CD4-positive, alpha-beta T cell (primary cell): ENCODE measurements at places on chromosomes 7 and 10.

- DNase-seq = no peak
Measured at GRCh38 chr7:29953726-29954347, 35.8 kb downstream of the SCRN1 start.

- DNase-seq = no peak
Measured at GRCh38 chr7:40753455-40753854, 618.6 kb downstream of the SUGCT start.

DNA sequence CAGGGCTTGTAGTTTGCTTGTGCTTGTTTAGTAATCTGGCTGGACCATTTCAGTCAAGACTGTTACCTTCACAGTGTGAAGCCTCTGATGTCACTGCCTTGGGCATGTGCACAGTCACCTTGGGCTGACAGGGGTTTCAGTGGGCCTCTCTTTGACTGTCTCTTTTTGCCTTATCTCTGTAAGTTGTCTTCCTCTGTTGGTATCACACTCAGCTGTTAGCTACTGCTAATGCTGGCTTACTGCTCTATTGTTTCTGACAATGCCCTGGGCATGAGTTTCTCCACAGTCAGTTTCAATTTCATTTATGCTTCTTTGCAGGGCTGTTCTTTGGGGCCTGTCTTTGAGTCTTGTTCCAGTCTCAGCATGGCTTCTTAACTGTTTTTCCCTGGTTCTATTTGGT is 201.9 kb upstream of the SHH start:
- no peak for DNase-seq

- peak; percentile 69 for DNase-seq
Measured at GRCh38 chr10:114538181-114538906, 119.7 kb downstream of the ABLIM1 start.

DNA sequence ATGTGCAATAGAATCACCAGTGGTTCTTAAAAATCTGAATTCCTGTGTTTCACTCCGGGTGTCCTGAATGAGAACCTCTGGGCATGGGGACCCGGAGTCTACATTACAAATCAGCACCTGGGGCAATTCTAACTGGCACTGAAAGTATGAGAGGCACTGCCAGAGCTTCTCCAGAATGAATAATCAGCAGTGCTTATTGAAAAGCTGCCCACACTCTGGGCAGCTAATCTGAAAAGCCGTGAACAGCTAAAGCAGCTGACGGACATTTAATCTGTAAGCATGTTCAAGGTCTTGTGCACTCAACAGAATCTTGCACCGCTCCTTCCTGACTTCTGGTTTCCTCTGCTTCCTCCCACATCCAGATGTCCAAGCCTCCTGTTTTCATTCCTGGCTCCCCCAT is 113.3 kb upstream of the KIF5B start:
- no peak for DNase-seq

DNA sequence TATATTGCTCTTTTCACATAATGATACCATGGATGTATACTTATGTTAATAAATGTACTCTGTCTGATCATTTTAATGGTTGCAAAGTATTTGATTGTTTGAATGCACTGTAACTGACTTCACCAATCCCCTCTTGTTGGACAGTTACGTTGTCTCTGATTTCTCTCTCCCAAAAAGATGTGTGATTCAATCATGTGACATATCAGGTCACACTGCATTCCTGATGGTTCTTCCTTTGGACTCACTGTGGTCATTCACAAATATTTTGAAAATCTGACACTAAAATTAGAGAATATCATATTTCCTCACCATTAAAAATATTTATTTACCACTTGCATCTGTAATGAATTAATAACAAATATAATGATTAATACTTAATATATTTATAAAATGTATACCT is 22.2 kb downstream of the SLC16A12 start:
- no peak for DNase-seq

- DNase-seq = no peak
Measured at GRCh38 chr10:94029955-94030354, 36.2 kb downstream of the PLCE1 start.

DNA sequence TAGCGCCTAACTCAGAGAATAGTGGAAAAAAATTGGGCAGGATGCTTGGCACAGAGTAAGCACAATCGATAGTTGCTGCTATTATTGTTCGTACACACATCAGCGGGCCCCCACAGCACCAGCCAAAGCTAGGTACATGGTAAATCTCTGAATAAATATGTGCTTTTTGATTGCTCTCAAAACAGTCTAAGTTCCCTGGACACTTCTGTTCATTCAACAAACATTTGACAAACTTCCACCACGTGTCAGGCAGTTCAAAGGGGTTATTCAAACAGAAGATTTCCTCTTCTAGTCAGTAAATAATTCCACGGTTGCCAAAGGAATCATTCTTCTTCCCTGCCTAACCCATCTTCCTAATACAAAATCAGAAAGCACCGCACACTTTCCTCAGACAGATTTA is 150.8 kb downstream of the DGKI start:
- DNase-seq = no peak

DNA sequence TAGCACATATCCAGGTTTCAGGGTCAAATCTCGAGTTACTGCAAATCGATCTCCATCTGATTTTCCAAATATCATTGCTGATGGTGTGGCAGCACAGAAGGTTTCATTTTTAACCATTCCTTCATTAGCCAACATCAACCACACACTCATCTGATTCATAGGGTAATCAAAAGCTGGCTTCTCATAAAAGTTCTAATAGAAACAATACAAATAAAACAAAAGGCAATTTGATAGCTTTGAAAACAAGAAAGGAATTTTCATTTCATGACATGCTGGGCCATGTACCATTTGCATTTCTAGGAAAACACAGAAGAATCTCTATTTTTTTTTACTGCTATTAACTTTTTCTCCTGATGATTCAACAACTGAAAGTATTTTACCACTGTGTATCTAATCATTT is 147.7 kb upstream of the SLC26A5 start:
- no peak for DNase-seq

DNA sequence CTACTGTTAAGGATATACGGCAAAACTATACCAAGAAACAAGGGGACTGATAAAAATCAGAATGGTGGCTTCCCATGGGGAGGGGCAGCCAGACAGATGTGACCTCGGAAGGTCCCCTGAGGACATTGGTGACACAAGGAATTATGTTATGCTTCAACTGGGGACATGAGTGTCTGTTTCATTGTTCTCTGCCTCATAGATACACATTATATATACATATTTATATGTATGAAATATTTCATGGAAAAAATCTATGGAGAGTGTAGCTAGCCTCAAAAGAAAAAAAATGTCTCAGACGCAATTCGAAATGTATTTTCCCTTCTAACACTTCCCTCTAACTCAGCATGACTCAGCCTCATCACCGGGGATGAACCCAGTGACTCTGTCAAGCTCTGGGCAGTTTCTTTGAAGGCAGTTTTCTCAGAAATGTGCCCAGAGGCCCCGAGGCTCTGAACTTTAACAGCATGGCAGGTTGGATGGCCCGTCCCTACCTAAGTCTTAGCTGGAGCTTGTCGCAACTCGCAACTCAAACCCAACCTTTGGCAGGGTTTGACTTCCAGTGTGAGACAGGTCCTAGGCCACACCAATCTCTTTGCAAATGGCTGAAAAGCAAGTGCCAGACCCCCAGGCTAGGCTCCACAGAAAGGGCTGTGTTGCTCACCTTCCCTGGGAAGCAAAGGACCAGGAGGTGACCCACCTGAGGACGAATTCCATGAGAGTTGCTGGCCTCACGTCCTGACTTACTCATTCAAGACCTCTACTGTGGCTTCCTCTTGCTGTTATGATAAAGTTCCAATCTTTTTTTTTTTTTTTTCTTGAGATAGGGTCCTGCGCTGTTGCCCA is 86.9 kb downstream of the CARD11 start:
- DNase-seq = no peak

GRCh38 chr7:47952224-47952623 is 4.0 kb upstream of the PKD1L1 start:
- no peak for DNase-seq

- no peak for DNase-seq
Measured at GRCh38 chr7:149727899-149728476, 45.4 kb downstream of the ZNF467 start.

GRCh38 chr7:123716877-123717276 is 31.9 kb downstream of the WASL start:
- no peak for DNase-seq

DNA sequence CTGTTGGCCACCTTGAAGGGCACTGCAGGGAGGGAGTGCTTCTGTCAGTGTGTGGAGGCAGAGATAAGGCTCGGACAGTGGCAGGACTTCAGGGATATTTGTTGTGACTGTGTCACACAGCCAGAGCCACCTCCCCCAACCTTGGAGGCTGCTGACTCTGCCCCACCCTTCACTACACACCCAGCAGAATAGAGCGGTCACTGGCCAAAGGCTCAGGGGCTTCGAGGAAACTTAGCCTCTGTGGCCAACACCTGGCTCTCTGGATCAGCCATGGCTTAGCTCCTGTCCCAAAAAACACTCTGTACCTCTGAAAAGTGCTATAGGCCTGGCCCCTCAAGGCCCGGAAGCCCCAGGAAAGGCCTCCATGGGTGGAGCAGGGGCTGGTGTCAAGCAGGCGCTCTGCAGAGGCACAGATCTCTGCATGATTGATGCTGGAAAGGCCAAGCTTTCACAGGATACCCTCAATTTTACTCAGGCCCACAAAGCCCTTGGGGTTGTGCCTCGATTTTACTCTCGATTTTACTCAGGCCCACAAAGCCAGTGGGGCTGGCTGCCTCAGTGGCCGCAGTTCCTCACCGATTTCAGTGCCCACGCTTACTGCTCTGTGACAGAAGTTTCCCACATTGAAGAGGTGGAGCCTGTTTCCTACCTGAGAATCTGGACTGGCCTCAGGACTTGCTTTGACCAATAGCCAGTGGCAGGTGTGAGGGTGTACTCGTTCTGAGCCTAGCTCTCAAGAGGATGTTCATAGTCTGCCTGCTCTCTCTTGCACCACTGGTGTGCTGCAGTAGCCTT is 113.2 kb upstream of the GPR26 start:
- no peak for DNase-seq

GRCh38 chr7:77308792-77309191 is 107.4 kb downstream of the GSAP start:
- no peak for DNase-seq

DNA sequence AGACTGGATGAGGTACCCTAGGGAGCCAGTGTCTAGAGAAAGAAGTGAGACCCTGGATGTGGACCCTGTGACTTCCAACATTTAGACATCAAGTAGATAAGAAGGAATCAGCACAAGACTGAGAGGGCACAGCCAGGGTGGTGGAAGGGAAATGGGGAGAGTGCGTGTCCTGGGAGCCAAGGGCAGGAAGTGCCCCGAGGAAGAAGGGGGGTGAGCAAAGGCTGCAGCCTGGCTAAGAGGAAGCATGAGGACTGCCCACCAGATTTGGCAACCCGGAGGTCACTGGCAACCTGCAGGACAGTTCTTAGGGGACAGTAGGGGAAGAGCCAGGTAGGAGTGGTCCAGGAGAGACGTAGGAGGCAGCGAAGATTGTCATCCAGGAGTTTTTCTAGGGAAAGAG is 14.8 kb downstream of the COL13A1 start:
- no peak for DNase-seq

GRCh38 chr10:14384915-14385314 is 54.2 kb upstream of the FRMD4A start:
- DNase-seq = no peak

DNA sequence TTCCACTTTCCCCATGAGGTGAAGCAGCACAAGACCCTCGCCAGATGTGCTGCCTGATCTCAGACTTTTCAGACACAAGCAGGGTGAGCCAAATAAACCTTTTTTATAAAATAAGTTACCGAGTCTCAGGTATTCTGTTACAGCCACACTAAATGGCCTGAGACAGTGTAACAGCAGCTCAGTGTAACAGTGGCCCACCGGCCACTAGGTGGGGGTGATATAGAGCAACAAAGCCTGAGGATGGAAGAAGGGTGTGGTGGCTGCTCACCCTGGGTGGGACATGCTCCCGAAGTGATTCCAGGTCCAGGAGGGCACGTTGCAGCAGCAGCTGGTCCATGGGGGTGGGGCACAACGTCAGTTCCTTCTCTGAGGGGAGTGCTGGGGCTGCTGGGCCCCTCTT is 44.6 kb downstream of the BMS1 start:
- no peak for DNase-seq

GRCh38 chr10:1520909-1521565 is 216.3 kb downstream of the ADARB2 start:
- DNase-seq = no peak

- DNase-seq = no peak
Measured at GRCh38 chr10:64658528-64658927, 1137.3 kb downstream of the REEP3 start.

DNA sequence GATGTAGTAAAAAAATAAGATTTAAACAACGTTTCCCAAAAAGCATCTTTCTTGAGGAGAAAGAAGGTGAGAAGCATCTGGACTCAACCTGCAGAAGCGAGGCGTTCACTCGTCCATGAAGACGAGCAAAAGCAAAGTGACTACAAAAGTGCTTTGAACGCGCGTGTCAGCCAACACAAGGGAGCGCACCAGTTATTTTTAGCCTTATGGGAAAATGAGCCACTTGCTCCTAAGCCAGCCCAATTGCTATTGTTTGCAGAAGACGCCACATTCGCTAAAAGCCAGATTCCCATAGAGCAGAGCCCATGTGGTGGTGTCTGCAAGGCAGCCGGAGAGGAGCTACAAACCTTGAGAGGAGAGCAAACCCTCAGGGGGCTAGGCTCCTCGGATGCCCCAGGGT is 122.5 kb downstream of the FAM53B start:
- DNase-seq = no peak

GRCh38 chr10:71623098-71623985 is 96.2 kb downstream of the C10orf105 start:
- DNase-seq = no peak

GRCh38 chr7:137474540-137475026 is 131.1 kb upstream of the PTN start:
- no peak for DNase-seq

DNA sequence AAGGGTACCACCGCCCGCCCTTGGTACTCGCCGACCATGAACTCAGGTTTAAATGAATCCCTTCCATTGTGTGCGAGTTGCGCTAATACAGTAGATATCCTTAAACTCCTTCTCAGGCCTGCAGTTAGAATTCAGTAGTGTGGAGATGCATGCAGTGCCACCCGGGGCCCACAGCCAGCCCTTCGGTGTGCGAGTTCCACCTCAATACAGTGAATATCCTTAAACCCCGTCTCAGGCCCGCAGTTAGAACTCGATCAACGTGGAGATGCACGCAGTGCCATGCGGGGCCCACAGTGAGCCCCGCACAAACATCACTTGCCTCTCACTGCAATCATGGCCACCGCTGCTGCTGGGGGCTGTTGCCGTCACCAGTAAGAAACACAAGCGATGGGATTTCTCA is 261.9 kb downstream of the MAD1L1 start:
- DNase-seq = no peak

- DNase-seq = no peak
Measured at GRCh38 chr7:130593033-130593432, 75.5 kb downstream of the COPG2 start.

- DNase-seq = no peak
Measured at GRCh38 chr10:79219322-79219957, 127.8 kb upstream of the PPIF start.

GRCh38 chr10:124864421-124865193 is 63.0 kb downstream of the ABRAXAS2 start:
- no peak for DNase-seq

- DNase-seq = no peak
Measured at GRCh38 chr10:112979927-112980326, 29.9 kb downstream of the TCF7L2 start.

GRCh38 chr7:105721571-105722104 is 140.3 kb upstream of the EFCAB10 start:
- no peak for DNase-seq

- no peak for DNase-seq
Measured at GRCh38 chr7:14858410-14858809, 44.1 kb downstream of the DGKB start.
